Muscle of leg (tissue), 16 donors: ENCODE measurements at places on chromosomes 13 and 19. TPM values are rescaled to one million over a fixed set of nuclear protein-coding genes. Genes with fewer than 3 reads are reported as not detected.
A peak's percentile ranks its signal among the peaks of the same experiment; 100 is the strongest.

DNA sequence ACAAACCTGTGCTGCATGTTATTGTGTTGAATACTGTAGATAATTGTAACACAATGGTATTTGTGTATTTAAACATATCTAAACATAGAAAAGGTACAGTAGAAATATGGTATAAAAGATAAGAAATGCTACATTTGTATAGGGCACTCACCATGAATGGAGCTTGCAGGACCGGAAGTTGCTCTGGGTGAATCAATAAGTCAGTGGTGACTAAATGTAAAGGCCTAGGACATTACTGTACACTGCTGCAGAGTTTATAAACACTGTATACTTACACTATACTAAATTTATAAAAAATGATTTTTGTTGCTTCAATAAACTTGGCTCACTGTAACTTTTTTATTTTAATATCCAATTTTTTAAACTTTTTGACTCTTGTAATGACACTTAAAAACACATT is 34.4 kb downstream of the LMO7 start:
- no peaks in the 10 kb centered on the region for H3K36me3 ChIP-seq
- no peak for DNase-seq
- H3K27me3 ChIP-seq = no peaks in the 10 kb centered on the region
- H3K4me3 ChIP-seq = no peak overlapping the region

DNA sequence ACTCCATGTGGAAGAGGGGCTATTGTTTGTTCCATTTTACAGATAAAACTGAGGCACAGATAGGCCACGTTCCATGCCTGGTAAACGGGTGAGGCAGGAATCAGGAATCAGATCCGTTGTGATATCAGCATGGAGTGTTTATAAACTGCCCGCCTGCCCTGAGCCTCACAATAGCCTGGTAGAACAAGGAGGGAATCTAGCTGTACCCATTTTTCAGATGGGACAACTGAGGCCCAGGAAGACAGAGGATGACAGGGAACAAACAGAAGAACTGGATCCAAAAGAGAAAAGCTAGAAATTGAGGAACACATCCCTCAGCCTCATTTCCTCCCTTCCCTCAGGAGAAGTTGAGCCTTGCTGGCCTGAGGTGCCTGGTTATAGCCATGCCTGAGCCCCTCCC is 32.5 kb downstream of the CERS4 start:
- H3K4me1 ChIP-seq = peaks cover 26% of the 10 kb centered on the region
- H3K27me3 ChIP-seq = no peaks in the 10 kb centered on the region
- no peak for DNase-seq
- no peak overlapping the region for H3K27ac ChIP-seq
- H3K36me3 ChIP-seq = peaks cover 10% of the 10 kb centered on the region
- H3K4me3 ChIP-seq = no peak overlapping the region

The TFDP1 gene
- 29.7 TPM for total RNA-seq

The SLC6A16 gene
- total RNA-seq = 0.49 TPM

The ZNF626 gene
- 16.4 TPM for total RNA-seq

GRCh38 chr13:23159760-23160637 is 20.8 kb upstream of the SGCG start:
- H3K27me3 ChIP-seq = peaks cover 19% of the 10 kb centered on the region
- no peaks in the 10 kb centered on the region for H3K36me3 ChIP-seq
- H3K27ac ChIP-seq = no peak overlapping the region
- peak; percentile 17 for DNase-seq

The IGFLR1 gene
- 2.1 TPM for total RNA-seq

The S1PR5 gene
- total RNA-seq = 0.75 TPM

DNA sequence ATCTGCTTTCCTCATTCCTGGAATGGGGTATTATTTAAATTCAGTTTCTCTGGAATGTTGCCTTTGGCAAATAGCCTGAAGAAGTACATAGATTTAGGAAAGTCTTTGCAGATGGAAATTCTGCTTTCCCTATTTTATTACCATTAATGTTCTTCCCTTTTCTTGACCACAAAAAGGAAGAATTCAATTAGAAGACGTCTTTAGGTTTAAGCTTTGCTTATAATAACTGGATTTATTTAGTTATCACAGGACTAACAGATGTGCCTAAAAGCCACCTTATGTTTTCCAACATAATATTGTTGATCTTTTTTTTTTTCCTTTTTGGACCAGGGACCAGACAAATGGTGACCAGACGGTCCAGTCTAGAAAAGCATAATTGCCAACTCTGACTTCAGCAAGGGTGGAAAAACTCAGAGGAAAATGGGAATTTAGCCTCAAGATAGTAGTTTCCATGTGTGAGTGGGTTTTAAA is 210.1 kb upstream of the SPRY2 start:
- H3K4me3 ChIP-seq = no peak overlapping the region
- no peaks in the 10 kb centered on the region for H3K36me3 ChIP-seq
- H3K4me1 ChIP-seq = peaks cover 4% of the 10 kb centered on the region
- H3K27me3 ChIP-seq = no peaks in the 10 kb centered on the region
- DNase-seq = peak; percentile 95

The FAM216B gene
- total RNA-seq = 0.09 TPM

DNA sequence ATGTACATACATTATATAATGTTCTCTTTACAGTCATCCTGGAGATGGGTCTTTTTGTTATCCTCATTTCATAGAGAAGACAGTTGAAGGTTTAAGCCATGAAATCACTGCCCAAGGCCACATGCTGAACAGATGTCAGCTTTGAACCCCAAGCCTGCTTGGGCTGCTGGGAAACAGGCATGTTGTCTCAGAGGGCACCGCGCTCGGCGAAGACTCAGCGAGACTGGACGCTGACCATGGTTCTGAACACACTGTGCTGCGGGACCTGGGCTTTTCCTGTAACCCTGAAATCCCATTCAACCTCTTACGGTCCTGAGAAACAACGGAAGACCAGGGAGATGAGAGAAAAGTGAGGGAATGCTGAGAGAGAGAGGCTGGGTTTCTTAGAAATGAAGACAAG is 27.3 kb downstream of the LRFN3 start:
- peak; percentile 70 for DNase-seq
- no peak overlapping the region for H3K27ac ChIP-seq
- H3K36me3 ChIP-seq = no peaks in the 10 kb centered on the region
- peaks cover 24% of the 10 kb centered on the region for H3K27me3 ChIP-seq
- H3K4me1 ChIP-seq = no peaks in the 10 kb centered on the region
- H3K4me3 ChIP-seq = no peak overlapping the region

The FBXO27 gene
- 1.4 TPM for total RNA-seq

The ZIM2 gene
- 4.6 TPM for total RNA-seq

- no peak for DNase-seq
- H3K4me3 ChIP-seq = no peak overlapping the region
- H3K27me3 ChIP-seq = no peaks in the 10 kb centered on the region
- H3K36me3 ChIP-seq = peaks cover 38% of the 10 kb centered on the region
Measured at GRCh38 chr13:113495494-113496210, 5.1 kb upstream of the DCUN1D2 start.

DNA sequence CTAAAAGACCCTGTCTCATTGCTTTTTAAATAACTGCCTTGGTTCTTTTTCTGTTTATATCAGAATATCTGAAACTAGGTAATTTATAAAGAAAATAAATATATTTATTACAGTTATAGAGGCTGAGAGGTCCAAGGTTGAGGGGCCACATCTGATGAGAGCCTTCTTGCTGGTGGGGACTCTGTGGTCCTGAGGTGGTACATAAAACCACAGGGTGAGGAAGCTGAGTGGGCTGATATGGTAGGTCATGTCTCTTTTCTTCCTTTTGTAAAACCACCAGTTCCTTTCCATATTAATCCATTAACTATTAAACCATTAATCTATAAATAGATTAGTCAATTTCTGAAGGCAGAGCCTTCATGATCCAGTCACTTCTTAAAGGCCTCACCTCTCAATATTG is 109.5 kb upstream of the SPRY2 start:
- no peaks in the 10 kb centered on the region for H3K4me1 ChIP-seq
- DNase-seq = no peak
- no peaks in the 10 kb centered on the region for H3K27me3 ChIP-seq

GRCh38 chr19:2089001-2089711 is 7.0 kb downstream of the MOB3A start:
- H3K27ac ChIP-seq = peak overlapping the region; percentile 9
- H3K4me1 ChIP-seq = peaks cover 24% of the 10 kb centered on the region
- no peak overlapping the region for H3K4me3 ChIP-seq
- DNase-seq = no peak

- no peaks in the 10 kb centered on the region for H3K27me3 ChIP-seq
- no peaks in the 10 kb centered on the region for H3K36me3 ChIP-seq
- peak; percentile 17 for DNase-seq
- H3K4me1 ChIP-seq = no peaks in the 10 kb centered on the region
Measured at GRCh38 chr13:69524459-69525150, 583.0 kb upstream of the ATXN8OS start.

- no peak within 1 kb of the TSS for H3K4me3 ChIP-seq
- DNase-seq = no peak
- H3K36me3 ChIP-seq = peaks cover 64% of the 10 kb centered on the region
- H3K4me1 ChIP-seq = no peaks in the 10 kb centered on the region
- no peak within 1 kb of the TSS for H3K27ac ChIP-seq
Measured at GRCh38 chr19:48455171-48455907, at the start of gene KCNJ14. TSS of gene KCNJ14 (plus strand) at chr19:48455574. CDS start at chr19:48461725, 6,151 bp downstream.

The DIAPH3 gene
- 4.3 TPM for total RNA-seq

DNA sequence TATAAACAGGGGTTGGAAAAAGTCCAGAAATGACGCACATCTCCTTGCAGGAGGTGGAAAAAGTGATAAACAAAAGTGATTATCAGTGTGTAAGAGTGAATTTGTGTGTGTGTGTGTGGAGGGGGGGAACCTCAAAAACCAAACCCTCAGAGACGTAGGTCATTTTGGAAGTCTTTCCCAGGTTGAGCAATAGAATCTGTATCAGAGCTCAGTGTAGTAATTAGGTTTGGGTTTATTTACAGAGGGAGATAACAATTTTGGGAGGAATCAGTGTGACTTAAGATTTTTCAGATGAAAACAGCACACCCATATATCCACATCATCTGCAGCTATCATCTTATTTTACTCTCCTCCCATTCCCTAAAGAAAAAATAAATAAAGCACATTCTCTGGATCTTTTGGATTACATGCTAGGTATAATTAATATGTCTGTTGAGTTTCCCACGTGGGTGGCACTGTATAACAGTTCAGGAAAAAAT is 406.4 kb downstream of the FGF9 start:
- H3K4me1 ChIP-seq = no peaks in the 10 kb centered on the region
- H3K27me3 ChIP-seq = no peaks in the 10 kb centered on the region
- H3K27ac ChIP-seq = no peak overlapping the region
- H3K4me3 ChIP-seq = no peak overlapping the region

DNA sequence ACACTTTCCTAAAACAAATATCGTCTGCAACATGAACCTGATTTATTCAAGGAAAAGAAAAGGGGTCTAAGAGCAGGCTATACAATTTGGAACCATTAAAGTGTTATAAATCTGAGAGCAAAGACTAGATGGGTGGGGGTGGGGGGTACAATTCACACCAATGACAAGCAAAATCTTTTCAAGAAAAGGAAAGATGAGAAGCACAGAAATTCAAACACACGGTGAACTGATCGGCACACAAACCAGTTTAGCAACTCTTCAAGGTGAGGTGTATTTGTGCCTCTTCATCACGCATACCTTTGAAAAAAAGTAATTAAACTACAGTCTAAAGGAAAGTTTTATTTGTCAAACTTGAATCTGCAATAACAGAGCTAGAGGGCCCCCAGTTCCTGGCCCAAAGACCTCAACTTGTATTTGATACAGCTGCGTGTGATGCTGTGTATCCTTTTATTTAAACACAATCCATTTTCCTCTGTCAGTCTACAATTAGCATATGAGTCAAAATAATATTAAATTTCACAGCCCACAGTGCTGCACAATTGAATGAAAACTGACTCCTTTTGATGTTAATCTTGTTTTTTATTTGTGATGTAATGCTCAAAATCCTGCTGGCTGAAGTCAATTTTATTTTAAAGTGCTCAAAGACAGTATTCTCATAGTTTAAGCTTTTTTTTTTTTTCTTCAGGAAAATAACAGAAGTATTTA is 14.2 kb downstream of the EFNB2 start:
- H3K36me3 ChIP-seq = no peaks in the 10 kb centered on the region
- H3K27ac ChIP-seq = no peak overlapping the region
- no peak for DNase-seq
- no peak overlapping the region for H3K4me3 ChIP-seq

DNA sequence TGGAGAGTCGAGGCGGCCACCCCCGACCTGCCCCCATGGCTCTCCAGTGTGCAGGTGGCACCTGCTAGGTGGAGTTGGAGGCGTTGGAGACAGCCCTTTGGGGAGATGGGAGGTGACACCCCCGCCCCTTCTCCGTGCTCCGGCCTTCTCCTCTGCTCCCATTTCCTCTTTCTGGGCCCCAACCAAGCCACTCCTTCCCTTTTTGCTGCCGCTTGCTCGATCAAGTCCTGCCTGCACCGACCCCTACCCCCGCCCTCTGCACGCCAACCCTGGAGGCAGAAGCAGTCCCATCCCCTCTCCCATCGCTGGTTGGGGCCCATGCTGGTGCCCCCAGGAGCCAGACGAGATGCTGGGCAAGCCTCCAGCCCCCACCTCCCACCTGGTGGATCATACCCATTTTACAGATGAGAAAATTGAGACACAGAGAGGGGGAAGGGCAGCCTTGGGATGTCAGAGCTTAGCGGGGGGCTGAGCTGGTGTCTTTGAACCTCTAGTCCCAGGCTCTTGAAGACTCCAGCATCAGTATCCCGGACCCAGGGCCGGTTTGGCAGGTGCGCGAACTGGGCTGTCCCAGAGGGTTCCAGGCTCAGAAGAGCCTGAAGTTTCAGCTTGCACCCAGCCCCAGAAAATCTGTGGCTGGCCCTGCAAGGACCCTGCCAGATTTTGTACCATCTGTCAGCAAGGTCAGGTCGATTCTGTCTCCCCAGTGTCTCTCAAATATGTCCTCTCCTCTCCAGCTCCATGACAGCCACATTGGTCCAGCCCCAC is 10.3 kb downstream of the GNA15 start:
- H3K4me1 ChIP-seq = peaks cover 11% of the 10 kb centered on the region
- H3K27me3 ChIP-seq = peaks cover 5% of the 10 kb centered on the region
- H3K36me3 ChIP-seq = no peaks in the 10 kb centered on the region
- no peak overlapping the region for H3K4me3 ChIP-seq
- peak; percentile 49 for DNase-seq

DNA sequence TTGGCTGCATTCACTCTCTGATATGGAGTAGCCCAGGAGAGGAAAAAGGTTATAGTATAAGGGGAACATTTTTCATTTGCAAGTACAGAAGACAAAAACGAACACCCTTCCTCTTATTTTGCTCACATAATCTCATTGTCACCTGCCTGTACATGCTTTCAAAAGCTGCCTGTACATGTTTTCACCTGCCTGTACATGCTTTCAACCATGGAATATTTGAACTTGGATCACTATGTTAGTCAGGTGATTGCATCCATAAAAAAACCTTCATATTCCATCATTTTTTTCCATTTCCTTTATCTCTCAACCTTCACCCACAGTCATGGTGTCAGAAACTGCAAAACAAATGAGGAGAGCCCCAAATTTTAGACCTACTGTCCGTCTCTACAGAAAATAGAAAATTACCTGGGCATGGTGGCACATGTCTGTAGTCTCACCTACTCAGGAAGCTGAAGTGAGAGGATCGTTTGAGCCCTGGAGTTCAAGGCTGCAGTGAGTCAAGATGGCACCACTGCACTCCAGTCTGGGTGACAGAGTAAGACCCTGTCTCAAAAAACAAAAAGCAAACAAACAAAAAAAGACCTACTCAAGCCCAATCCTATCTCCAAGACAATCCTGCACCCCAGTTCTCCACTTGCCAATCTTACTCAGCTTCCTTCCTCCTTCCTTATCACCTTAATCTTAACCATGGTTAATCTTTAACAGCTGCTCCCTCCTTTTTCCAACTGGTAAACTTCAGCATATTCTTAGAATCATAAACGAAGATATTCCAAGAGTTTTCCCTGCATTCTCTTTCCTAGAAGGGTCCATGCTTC is 11.6 kb downstream of the IGFL2 start:
- H3K36me3 ChIP-seq = no peaks in the 10 kb centered on the region
- H3K4me3 ChIP-seq = no peak overlapping the region
- H3K27ac ChIP-seq = no peak overlapping the region
- H3K27me3 ChIP-seq = peaks cover 2% of the 10 kb centered on the region
- no peaks in the 10 kb centered on the region for H3K4me1 ChIP-seq
- DNase-seq = no peak

The CLDND2 gene
- total RNA-seq = 0.44 TPM

The ZNF561 gene
- 35.4 TPM for total RNA-seq

The ZNF563 gene
- total RNA-seq = 4.1 TPM
